ENCODE measurements at places on chromosomes 7 and 10.

DNA sequence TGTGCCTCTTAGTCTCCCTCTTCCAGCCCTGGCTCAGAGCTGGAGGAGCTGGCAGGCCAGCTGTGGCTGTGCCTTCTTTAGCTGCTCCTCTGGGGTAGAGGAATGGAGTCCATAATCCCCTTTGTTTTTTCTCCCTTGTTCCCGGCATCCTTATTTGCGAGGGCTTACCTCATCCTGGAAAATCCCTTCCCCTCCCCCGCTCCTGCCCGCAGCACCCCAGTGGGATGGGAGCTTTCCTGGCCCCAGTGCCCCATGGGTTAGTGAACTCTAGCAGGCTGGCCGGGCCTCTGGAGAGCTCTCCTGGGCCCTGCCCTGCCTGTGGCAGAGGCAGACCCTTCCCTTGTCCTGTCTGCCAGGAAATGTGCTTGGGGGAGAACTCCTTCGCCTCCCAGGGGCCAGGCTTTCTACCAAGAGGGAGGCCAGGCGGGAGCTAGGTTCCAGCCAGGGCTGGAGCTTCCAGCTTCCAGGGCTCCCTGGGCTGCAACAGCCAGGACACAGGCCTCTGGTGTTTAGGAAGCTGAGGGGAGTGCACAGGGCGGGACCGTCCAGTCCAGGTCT is 16.5 kb upstream of the TRIM8 start:
- no peak for DNase-seq

DNA sequence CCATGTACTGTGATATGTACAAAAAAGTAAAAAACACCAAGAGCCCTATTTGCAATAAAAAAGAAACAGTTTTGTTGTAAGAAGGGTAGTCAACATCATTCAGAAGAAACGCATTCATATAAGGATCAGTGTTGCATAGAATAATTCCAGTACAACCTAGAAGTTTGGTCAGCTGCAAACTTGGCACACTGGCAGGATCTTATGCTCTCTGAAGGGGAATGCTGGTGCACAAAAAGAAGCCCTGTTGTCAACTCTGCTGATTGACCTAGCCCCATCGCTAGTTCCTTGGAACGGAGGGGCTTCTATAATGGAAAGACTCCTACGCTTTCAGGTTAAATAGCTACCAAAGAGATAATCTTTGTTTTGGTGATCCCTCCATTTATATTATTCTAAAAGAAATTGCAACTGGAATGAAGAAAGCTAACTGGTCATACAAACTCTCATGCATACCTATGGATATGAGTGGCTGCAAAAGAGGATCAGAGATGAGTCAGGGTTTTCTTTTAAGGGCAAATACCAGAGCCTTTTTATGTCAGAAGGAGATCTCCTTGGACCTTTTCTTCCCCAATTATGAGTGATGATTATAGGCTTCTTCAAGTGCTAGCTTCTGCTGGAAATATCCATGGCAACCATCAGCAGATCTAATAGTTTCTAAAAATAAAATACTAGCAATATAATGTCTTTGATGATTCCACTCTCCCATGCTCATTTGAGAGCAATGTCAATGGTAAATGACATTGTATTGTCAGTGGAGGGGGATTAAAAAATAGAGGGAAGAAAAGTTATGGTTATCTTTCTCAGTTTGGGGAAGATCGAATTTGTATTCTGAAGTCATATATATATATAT is 312.4 kb upstream of the CACNA2D1 start:
- no peak for DNase-seq

DNA sequence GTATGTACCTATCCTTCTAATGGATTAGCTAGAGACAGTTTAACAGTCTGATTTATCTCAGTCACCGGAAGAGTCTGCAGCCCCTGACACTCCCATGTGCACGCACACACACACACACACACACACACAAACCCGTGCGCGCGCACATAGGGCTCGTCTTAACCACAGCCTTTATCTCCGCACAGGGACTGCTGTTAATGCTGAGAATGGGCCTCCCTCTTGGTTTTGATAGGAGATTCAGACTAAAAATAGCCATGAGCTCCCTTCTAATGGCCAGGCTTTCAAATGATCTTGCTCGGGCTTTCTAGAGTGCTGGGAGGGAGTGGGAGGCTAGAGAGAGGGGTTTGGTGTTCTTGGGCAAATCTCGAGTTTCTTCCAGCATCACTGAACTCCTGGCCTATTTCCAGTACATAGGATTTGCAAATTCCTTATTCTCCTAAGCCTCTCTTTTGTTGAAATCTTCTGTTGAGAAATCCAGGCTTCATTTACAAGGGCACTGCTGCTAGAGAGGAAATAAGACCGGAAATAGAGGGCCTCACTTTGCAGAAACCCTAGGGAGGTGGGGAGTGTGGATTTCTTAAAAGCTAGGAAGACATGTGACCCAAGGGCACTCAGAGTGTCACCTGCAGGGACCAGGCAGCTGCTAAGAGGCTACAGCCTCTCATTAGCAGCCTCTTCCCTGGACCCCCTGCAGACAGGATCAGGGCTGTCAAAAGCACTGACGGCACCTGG is 2.4 kb downstream of the TMEM72 start:
- no peak for DNase-seq

- no peak for DNase-seq
These were observed 30.7 kb upstream of the INPP5A start for GRCh38 chr10:132506711-132507408.

DNA sequence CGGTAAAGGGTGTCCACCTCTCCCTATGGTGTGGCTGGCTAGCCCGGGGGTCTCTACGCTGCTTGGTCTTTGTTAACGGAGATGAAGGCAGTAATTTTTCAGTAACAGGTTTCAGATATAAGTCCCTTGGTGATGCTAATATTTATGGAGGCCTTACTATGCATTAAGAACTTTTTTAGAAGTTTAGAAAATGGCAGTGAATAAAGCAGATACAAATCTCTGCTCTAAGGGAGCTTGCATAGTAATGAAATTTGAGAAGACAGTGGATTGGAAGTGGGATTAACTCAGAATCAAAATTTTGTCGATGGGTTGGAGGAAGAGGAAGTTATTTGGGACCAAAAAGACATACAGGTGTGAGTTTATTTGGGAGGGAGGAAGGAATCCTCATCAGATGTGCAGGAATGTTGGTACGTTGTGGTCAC is 445 bp downstream of the SSBP1 start:
- no peak for DNase-seq

DNA sequence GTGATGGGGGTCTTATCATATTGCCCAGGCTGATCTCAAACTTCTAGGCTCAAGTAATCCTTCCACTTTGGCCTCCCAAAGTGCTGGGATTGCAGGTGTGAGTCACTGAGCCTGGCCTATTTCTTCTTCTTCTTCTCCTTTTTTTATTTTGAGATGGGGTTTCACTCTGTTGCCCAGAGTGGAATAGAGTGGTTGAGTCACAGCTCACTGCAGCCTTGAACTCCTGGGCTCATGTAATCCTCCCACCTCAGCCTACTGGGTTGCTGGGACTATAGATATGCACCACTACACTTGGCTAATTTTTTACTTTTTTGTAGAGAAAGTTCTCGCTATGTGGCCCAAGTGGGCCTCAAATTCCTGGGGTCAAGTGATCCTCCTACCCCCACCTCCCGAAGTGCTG is 124.3 kb downstream of the SKIDA1 start:
- DNase-seq: no peak

GRCh38 chr7:157439149-157439548 is 102.3 kb downstream of the DNAJB6 start:
- no peak for DNase-seq

GRCh38 chr10:123897146-123897545 is 5.5 kb upstream of the CPXM2 start:
- no peak for DNase-seq

- no peak for DNase-seq
These were observed 72.8 kb downstream of the TSPAN12 start for GRCh38 chr7:120785095-120785494.

DNA sequence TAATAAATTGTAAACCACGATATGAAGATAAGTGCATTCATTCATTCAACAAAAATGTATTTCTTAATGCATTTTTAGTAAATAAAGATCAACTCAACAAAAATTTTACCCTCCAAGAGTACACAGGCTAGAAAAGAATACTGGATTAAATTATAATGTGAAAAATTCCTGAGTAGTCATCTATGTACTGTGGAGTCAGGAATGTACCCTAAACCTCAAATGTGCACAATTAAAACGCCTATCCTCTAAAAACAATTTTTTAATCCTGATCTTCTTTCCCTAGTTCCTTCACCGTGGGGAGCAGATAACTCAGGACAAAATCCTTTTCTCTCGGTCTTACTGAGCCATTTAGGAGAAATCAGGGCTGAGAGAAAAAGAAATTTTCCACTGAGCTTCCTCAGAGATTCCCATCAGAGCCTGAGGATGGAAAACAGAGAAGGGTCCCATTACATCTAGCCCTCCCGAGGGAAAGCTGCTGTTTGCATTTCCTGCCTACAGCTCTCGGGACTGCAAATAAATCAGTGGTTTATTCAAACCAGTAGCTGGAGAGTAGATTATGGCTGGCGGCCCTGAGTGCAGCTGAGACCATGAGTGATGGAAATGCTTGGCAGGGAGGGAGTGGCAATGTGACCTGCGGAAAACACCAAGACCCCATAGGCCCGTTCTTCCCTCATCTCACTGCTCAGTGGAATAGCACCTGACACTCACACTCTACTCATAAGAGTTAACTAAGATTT is 7.4 kb downstream of the TAS2R40 start:
- no peak for DNase-seq

GRCh38 chr10:15719899-15720634 is at the start of gene ITGA8:
ITGA8 (minus strand) TSS chr10:15719922; CDS start chr10:15719771, 151 bp downstream.
- no peak for DNase-seq

GRCh38 chr10:12419262-12419847 is 70.0 kb downstream of the CAMK1D start:
- no peak for DNase-seq

- DNase-seq: no peak
These were observed 49.0 kb upstream of the TMEM72 start for GRCh38 chr10:44862006-44862751.

- no peak for DNase-seq
These were observed 1095.9 kb downstream of the REEP3 start for GRCh38 chr10:64617085-64617484.

DNA sequence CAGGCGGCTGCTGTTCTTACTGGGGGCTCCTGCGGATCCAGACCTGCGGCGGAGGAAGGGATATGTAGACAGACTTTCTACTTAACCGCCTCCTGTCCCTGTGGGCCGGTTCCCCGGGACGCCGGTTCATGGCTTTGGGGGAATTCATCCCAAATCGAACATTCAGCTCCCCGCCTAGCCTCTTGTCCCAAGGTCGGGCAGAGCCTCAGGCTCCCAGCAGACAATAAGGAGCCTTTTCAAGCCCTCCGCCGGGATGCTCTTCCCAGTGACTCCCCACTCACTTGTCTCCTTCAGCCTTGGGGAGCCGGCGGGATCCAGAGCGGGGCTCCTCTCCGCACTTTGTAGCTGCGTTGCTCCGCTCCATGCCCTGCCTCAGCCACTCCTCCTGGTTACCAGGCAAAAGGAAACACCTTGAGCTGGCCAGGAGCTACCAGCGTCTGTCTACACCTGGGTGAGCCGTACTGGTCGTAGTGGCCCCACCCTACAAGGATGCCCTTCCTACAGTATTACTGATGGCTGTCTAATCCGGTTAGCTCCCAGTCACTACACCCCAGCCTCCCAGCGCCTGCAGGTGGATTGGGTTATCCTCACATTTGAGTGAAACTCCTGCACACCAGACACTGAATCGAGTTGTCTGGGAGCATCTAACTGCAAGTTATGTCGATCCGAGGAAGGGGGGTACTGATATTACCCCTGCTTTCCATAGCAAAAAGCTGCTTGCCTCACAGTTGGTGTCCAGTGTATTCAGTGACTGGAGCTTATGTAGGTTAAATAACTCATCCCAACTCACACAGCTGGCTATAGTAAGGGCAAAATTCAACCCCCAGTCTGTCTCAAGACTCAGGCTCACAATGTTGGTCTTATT is at the start of gene C10orf95:
Gene C10orf95 (minus strand): TSS at position 439 of the 865 bp plus-strand sequence. CDS start 450 bp downstream, outside the sequence.
- no peak for DNase-seq

- no peak for DNase-seq
These were observed 38.7 kb upstream of the KIAA1217 start for GRCh38 chr10:24170199-24170598.

DNA sequence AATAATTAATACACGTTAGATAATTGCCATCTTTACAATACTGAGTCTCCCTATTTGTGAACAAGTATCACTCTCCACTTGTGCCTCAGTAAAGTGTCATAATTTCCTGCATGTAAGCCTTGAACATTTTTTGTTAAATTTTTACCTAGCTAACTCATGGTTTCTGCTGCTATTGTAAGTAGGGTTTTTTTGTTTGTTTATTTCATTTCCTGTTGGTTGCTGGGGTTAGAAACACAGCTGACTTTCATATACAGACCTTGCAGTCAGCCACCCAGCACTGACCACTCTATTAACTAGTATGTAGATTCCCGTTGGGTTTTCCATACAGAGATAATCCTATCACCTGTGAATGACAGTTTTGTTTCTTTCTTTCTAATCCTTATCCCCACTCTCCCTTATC is 133.3 kb downstream of the MPP7 start:
- no peak for DNase-seq

DNA sequence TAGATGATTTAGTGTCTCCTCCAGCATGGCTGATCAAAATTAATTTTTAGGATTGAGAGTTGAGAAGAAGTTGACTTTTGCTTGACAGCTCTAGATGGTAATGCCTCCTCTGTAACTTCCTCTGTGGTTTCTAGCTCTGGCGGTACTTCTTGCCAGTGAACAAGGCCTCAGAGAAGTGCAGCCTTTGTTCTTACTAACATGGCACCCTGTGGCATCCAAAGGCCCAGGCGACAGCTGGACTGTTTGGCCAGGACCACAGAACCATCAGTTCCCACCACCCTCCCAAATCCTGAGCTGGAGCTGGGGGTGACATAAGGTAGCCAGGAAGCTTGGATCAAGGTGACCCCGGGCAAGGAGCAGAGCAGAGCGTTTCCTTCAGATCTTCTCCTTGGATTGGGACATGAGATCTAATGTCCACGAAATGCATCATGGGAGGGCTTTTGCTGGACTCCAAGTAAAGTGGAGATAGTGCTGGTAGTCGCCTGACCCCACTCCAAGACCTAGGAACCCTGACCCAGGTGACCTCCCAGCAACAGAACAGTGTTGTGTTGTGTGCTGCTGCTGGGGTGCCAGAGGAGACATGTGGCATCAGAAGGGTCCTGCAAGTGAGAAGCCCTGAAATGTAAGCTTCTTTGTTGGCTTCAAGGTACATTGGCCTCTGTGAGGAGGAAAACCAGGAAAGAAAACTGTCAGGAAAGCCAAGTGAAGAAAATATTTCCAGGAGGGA is 41.8 kb downstream of the APBB1IP start:
- no peak for DNase-seq

DNA sequence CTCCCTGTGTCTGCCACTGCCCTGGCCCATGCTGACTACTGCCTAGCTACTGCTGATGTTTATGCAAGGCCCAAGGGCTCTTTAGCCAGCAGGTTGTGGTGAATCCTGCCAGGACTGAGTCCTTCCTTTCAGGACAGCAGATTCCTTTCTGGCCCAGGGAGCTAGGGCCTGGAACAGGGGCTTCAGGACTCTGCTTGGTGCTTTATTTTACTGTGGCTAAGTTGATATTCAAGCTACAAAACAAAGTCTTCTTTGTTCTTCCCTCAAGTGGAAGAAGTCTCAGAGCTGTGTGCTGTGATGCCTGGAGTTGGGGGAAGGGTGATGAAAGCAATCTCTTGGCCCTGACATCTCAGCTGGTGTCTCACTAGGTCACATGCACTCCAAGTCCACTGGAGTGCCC is 66.2 kb upstream of the NME8 start:
- no peak for DNase-seq
